ENCODE measurements at places on chromosomes 7 and 10. TPM values are rescaled to one million over a fixed set of nuclear protein-coding genes. Genes with fewer than 3 reads are reported as not detected.

The CDCA7L gene
- total RNA-seq, result 48.1 TPM

DNA sequence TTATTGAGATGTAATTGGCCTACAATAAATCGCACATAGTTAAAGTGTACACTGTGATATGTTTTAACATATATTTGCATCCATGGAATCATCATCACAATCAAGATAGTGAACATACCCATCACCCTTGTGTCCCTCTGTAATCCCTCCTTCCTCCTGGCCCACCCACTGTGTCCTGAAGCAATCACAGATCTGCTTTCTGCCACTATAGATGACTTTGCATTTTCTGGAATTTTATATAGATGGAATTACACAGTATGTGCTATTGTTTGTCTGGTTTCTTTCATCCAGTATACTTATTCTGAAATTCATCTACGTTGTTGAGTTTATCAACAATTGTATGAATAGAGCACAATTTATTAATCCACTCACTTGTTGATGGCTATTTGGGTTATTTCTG lies 181.3 kb downstream of the SNX10 start:
- H3K4me1 ChIP-seq, result no peaks in the 10 kb centered on the region
- H3K4me3 ChIP-seq, result no peak overlapping the region
- DNase-seq, result no peak
- H3K27ac ChIP-seq, result no peak overlapping the region
- no peaks in the 10 kb centered on the region for H3K36me3 ChIP-seq

- no peak overlapping the region for H3K4me3 ChIP-seq
- H3K27me3 ChIP-seq, result no peaks in the 10 kb centered on the region
- no peak overlapping the region for H3K27ac ChIP-seq
- DNase-seq, result no peak
- peaks cover 84% of the 10 kb centered on the region for H3K36me3 ChIP-seq
Measured at GRCh38 chr7:137885678-137886077, 38.9 kb upstream of the DGKI start.

GRCh38 chr7:33807779-33808482 lies 97.4 kb upstream of the BMPER start:
- H3K4me3 ChIP-seq, result no peak overlapping the region
- peaks cover 25% of the 10 kb centered on the region for H3K4me1 ChIP-seq
- no peak overlapping the region for H3K27ac ChIP-seq
- H3K27me3 ChIP-seq, result no peaks in the 10 kb centered on the region
- DNase-seq, result peak; percentile 91

The HOGA1 gene
- total RNA-seq, result 0.21 TPM

GRCh38 chr7:41027428-41028115 lies 675.3 kb downstream of the INHBA start:
- H3K36me3 ChIP-seq, result no peaks in the 10 kb centered on the region
- no peak overlapping the region for H3K4me3 ChIP-seq
- H3K4me1 ChIP-seq, result no peaks in the 10 kb centered on the region

DNA sequence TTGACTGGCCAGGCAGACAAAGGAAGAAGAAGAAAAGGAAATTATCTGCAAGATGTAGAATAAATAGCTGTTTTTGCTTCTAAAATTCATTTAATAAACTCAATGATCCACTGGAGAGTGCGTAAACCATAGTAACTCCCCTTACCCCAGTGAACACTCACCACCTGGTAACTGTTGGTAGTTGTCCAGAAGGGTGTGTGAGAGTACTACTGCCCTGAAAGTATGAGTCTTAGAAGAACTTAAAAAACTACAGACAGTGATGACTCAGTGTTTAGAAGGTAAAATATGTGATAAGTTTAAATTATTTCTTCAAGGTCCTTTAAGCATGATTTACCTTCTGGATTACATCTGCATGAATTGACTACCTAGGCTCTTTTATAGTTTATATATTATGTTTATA lies 53.0 kb upstream of the SEMA3A start:
- no peaks in the 10 kb centered on the region for H3K27me3 ChIP-seq
- no peak for DNase-seq
- no peak overlapping the region for H3K27ac ChIP-seq
- no peaks in the 10 kb centered on the region for H3K4me1 ChIP-seq
- no peak overlapping the region for H3K4me3 ChIP-seq

- no peaks in the 10 kb centered on the region for H3K36me3 ChIP-seq
- no peak for DNase-seq
- no peaks in the 10 kb centered on the region for H3K4me1 ChIP-seq
- no peak overlapping the region for H3K27ac ChIP-seq
- H3K4me3 ChIP-seq, result no peak overlapping the region
Measured at GRCh38 chr10:120327675-120328074, 129.4 kb upstream of the PLPP4 start.

- peaks cover 51% of the 10 kb centered on the region for H3K27me3 ChIP-seq
- no peaks in the 10 kb centered on the region for H3K4me1 ChIP-seq
- peak; percentile 88 for DNase-seq
- no peak overlapping the region for H3K27ac ChIP-seq
- peak overlapping the region; percentile 23 for H3K4me3 ChIP-seq
Measured at GRCh38 chr7:101299511-101300464, 21.8 kb downstream of the IFT22 start.

The TCAF2 gene
- total RNA-seq, result 0.11 TPM

DNA sequence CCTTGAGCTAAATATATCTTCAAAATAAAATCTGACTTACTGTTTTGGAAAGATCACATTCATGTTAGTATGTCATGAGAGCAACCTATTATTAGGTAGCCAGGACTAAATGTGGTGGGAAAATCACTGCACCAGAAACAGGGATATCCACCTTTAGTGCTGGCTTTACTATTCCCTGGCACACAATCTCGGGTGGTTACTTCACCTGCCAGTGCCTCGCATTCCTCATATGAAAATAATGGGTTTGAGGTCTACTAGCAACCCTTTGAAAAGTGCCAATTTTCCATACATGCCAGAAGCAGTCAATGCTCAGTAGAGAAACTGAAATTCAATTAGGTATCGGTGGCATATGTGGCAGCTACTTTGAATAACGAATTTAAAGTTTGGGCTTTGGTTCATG lies 36.8 kb downstream of the PTN start:
- H3K27ac ChIP-seq, result peak overlapping the region; percentile 80
- no peaks in the 10 kb centered on the region for H3K27me3 ChIP-seq
- no peak overlapping the region for H3K4me3 ChIP-seq
- no peak for DNase-seq

GRCh38 chr7:94634502-94634901 lies 21.4 kb downstream of the SGCE start:
- H3K4me3 ChIP-seq, result no peak overlapping the region
- H3K27ac ChIP-seq, result no peak overlapping the region
- H3K4me1 ChIP-seq, result no peaks in the 10 kb centered on the region
- no peaks in the 10 kb centered on the region for H3K36me3 ChIP-seq

- H3K4me1 ChIP-seq, result peaks cover 5% of the 10 kb centered on the region
- no peak overlapping the region for H3K27ac ChIP-seq
- H3K4me3 ChIP-seq, result no peak overlapping the region
- no peaks in the 10 kb centered on the region for H3K27me3 ChIP-seq
- no peak for DNase-seq
- no peaks in the 10 kb centered on the region for H3K36me3 ChIP-seq
Measured at GRCh38 chr10:54710918-54711317, 90.1 kb downstream of the PCDH15 start.

- no peaks in the 10 kb centered on the region for H3K36me3 ChIP-seq
- peaks cover 7% of the 10 kb centered on the region for H3K27me3 ChIP-seq
- no peak for DNase-seq
- H3K27ac ChIP-seq, result no peak overlapping the region
Measured at GRCh38 chr10:98450618-98451017, 3.9 kb upstream of the HPS1 start.

GRCh38 chr10:89652806-89653370 lies 7.8 kb upstream of the PANK1 start:
- H3K27ac ChIP-seq, result no peak overlapping the region
- H3K4me1 ChIP-seq, result no peaks in the 10 kb centered on the region
- H3K27me3 ChIP-seq, result no peaks in the 10 kb centered on the region

DNA sequence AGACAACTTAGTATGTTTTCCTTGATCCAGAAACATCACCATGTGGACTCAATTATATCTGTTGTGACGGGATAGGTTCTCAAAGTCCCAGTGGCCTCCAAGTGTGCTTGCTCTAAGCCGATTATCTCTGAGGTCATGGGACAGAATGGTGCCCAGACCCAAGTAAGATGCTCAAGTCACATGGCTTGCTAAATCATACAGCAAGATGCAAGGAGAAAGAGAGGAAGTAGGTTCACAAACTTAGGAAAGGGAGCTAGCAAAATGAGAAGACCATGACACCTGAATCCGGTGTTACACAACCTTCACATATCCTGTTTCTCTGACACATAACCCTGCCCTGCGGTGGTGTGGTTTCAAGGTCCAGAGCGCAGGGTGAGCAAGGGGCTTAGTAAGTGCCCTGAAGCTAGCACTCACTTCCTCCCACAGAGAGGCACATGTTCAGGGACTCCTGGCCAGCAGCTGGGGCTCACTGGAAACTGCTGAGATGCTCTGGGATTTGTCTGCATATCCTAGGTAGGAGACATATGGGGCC lies 590.9 kb upstream of the ANKRD30A start:
- no peak for DNase-seq
- no peaks in the 10 kb centered on the region for H3K27me3 ChIP-seq
- no peak overlapping the region for H3K27ac ChIP-seq
- no peaks in the 10 kb centered on the region for H3K4me1 ChIP-seq

The NANOS1 gene
- 1.7 TPM for total RNA-seq

DNA sequence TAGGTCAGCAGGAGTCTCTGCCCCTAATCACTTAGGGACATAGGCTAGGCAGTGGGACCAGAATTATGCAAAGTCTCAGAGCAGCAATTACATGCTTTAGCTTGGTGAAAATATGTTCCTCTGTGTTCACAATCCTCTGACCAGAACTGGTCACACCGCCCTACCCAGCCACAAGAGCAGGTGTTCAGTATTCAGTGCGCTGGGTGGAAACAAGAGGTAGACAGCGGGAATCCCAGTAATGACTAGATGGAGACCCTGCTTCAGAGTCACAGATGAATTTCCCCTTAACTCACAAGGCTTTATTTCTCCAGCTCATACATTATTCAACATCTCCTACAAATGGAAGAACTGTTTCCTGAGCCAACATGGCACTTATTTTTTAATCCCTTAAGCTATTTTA lies 763.7 kb upstream of the POM121L12 start:
- H3K27me3 ChIP-seq, result no peaks in the 10 kb centered on the region
- no peaks in the 10 kb centered on the region for H3K4me1 ChIP-seq
- no peaks in the 10 kb centered on the region for H3K36me3 ChIP-seq
- no peak for DNase-seq

The KIAA1549 gene
- 14.6 TPM for total RNA-seq

DNA sequence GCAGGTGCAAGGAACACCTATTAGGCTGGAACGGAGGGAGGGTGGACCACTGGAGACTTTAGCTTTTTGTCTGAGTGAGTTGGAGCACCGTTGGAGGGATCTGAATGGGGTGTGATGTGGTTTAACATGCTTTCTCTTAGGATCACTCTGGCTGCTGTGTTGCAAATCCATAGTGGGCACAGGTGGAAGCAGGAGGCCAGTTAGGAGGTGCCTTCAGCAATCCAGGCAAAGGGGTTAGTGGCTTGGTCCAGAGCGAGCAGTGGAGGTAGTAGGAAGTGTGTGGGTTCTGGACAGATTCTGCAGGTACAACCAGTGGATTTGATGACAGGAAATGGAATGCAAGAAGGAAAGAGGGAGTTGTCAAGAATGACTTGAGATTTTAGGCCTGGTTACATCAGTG lies 95.0 kb downstream of the MMRN2 start:
- DNase-seq, result peak; percentile 70
- peaks cover 25% of the 10 kb centered on the region for H3K36me3 ChIP-seq
- H3K27ac ChIP-seq, result peak overlapping the region; percentile 9
- peak overlapping the region; percentile 5 for H3K4me3 ChIP-seq
- no peaks in the 10 kb centered on the region for H3K27me3 ChIP-seq

- no peaks in the 10 kb centered on the region for H3K4me1 ChIP-seq
- H3K4me3 ChIP-seq, result no peak overlapping the region
- H3K27ac ChIP-seq, result no peak overlapping the region
Measured at GRCh38 chr7:98231493-98232262, 20.4 kb downstream of the TECPR1 start.

The ASCC1 gene
- total RNA-seq, result 34.0 TPM

GRCh38 chr10:33152750-33153149 lies 181.7 kb downstream of the NRP1 start:
- H3K27me3 ChIP-seq, result no peaks in the 10 kb centered on the region
- no peak overlapping the region for H3K27ac ChIP-seq
- no peaks in the 10 kb centered on the region for H3K4me1 ChIP-seq
- no peak for DNase-seq

The TMEM26 gene
- not detected for total RNA-seq

- peaks cover 43% of the 10 kb centered on the region for H3K36me3 ChIP-seq
- peak overlapping the region; percentile 99 for H3K27ac ChIP-seq
- H3K4me1 ChIP-seq, result peaks cover 8% of the 10 kb centered on the region
- H3K4me3 ChIP-seq, result peak overlapping the region; percentile 96
- no peaks in the 10 kb centered on the region for H3K27me3 ChIP-seq
Measured at GRCh38 chr7:99407872-99408378, 472 bp downstream of the PDAP1 start.

DNA sequence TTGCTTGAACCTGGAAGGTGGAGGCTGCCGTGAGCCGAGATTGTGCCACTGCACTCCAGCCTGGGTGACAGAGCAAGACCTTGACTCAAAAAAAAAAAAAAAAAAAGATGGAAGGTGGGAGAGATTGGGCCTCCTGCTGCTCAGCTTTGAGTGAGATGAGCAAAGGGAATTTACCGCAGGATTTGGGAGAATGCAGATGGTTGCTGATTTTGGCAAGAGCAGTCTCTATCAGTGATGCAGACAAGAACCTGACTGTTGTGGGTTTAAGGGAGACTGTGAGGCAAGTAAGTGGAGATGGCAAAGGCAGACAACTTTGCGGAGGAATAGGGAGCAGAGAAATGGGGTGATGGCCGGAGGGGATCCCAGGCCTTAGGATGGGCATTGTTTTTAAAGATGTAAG lies 1140.8 kb upstream of the AUTS2 start:
- no peaks in the 10 kb centered on the region for H3K27me3 ChIP-seq
- no peak overlapping the region for H3K27ac ChIP-seq
- H3K4me3 ChIP-seq, result no peak overlapping the region
- no peaks in the 10 kb centered on the region for H3K36me3 ChIP-seq
- DNase-seq, result no peak

- DNase-seq, result no peak
- H3K4me3 ChIP-seq, result no peak overlapping the region
- no peaks in the 10 kb centered on the region for H3K27me3 ChIP-seq
- H3K4me1 ChIP-seq, result no peaks in the 10 kb centered on the region
- H3K36me3 ChIP-seq, result no peaks in the 10 kb centered on the region
Measured at GRCh38 chr7:1809601-1810258, 139.7 kb downstream of the ELFN1 start.

All from endodermal cell (in vitro differentiated cells).